Activated B cell treated with CpG ODN at 0.5 μM for 24 hours (primary cell): ENCODE measurements at places on chromosomes 6 and 20. TPM values are rescaled to one million over a fixed set of nuclear protein-coding genes. Genes with fewer than 3 reads are reported as not detected.

NAPB gene
- total RNA-seq, result 5.3 and 7.8 TPM in 2 replicates

RSPH4A gene
- 0.39 and 0.40 TPM in 2 replicates for total RNA-seq

DNA sequence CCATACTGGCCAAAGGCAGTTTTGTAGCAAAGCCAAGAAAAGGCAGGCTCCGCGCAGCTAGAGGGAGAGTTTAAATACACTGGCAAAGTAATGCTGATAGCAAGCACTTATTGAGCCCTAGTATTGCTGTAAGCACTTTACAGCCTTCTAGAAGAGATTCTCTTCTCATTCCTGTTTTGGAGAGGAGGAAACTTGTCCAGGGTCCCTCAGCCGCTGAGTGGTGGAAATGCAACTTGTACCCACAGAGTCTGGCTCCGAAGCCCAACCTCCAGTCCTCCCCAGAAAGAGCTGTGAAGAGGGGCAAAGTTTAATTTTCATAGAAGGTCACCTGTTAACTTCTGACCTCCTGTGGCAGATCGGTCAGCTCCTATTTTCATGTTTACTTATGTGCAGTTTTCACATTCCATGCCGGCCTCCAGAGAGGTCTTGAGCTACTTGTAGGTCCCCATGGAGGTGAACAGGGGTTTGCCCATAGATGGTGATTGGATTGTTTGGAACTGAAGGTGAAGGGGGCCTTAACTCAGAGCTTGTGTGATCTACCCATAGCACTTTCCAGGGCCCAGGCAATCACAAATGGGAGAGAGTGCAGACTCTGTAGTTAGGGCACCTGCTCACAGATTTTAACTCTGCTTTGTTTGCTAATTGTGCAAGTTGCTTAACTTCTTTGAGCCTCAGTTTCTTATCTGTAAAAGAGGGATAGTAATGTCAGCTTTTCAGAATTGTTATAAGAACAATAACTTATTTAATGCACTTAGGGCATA, 70.7 kb downstream of the LYRM2 start:
- DNase-seq, result no peak
- H3K27ac ChIP-seq, result no peak overlapping the region
- no peaks in the 10 kb centered on the region for H3K36me3 ChIP-seq
- no peaks in the 10 kb centered on the region for H3K4me1 ChIP-seq
- no peaks in the 10 kb centered on the region for H3K27me3 ChIP-seq

DNA sequence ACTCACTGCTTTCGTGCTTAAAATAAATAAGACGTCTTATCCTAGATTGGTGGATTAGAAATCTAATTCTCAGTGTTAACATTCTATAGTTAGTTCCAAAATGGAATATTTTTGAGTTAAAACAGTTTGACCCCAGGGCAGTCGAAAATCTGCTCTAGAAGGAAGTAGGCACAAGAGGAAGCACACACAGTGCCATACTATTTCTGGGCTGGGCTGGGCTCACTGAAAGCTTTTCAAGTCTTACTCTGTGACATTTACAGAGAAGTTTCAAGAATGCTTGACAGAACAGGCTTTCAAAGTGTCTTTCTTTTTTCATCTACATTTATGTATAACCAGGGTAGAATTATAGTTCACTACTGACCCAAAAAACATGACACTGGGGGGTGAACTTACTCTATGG, 209.8 kb downstream of the SOD2 start:
- H3K27ac ChIP-seq, result no peak overlapping the region
- H3K36me3 ChIP-seq, result no peaks in the 10 kb centered on the region
- no peak for DNase-seq
- no peaks in the 10 kb centered on the region for H3K4me1 ChIP-seq
- H3K27me3 ChIP-seq, result peaks cover 11% of the 10 kb centered on the region

DYNLT2 gene
- total RNA-seq, result 3.7 and 4.4 TPM in 2 replicates

GRCh38 chr6:14966906-14967711, 278.8 kb upstream of the JARID2 start:
- no peak for DNase-seq
- no peaks in the 10 kb centered on the region for H3K27me3 ChIP-seq
- H3K36me3 ChIP-seq, result no peaks in the 10 kb centered on the region
- no peaks in the 10 kb centered on the region for H3K4me1 ChIP-seq

GRCh38 chr20:6756693-6757595, 10.5 kb upstream of the BMP2 start:
- H3K36me3 ChIP-seq, result no peaks in the 10 kb centered on the region
- no peaks in the 10 kb centered on the region for H3K27me3 ChIP-seq
- no peak overlapping the region for H3K4me3 ChIP-seq

- H3K36me3 ChIP-seq, result no peaks in the 10 kb centered on the region
- H3K4me1 ChIP-seq, result no peaks in the 10 kb centered on the region
- peaks cover under 1% of the 10 kb centered on the region for H3K27me3 ChIP-seq
- no peak for DNase-seq
- H3K27ac ChIP-seq, result no peak overlapping the region
- H3K4me3 ChIP-seq, result no peak overlapping the region
Measured at GRCh38 chr6:139583420-139583819, 209.0 kb upstream of the CITED2 start.

DNA sequence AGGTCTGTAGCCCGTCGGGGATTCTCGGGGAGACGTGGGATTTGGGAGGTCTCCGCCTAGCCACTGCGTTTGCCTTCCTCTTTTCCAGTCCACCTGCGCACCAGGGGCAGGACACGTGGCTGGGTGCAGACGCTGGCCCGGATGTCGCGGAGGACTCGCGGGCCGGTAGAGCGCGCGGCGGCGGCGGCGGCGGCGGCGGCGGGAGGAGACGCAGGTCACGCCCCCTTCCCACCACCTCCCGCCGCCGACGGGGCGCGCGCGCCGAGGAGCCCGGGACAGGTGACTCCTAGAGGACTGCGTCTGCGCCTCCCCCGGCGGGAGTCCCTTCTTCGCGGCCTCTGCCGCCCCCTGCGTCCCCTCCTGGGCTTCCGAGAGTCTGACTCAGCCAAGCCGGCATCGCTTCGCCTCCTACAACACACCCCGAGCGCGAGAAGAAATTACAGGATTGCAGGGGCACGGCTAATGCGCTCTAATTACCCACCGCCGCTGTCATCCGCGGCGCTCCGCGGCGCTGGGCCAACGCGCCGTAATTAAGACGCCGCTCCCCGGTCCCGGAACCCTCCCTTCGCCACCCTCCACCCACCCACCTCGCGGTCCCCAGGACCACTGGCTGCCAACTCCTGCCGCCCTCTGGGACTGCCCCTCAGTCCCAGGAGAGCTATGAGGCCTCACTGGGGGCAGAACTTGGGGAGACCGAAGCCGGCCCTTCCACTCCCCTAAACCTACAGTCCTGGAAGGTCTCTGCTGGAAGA, 124.5 kb downstream of the MRPL14 start:
- no peak overlapping the region for H3K27ac ChIP-seq
- H3K36me3 ChIP-seq, result no peaks in the 10 kb centered on the region
- peaks cover 20% of the 10 kb centered on the region for H3K4me1 ChIP-seq
- H3K4me3 ChIP-seq, result peak overlapping the region; percentile 76
- DNase-seq, result peak; percentile 49

- DNase-seq, result no peak
- H3K36me3 ChIP-seq, result peaks cover 32% of the 10 kb centered on the region
- H3K4me3 ChIP-seq, result peak overlapping the region; percentile 62
- H3K27ac ChIP-seq, result peak overlapping the region; percentile 89
- peaks cover 51% of the 10 kb centered on the region for H3K4me1 ChIP-seq
Measured at GRCh38 chr6:31797588-31797987, 2.0 kb upstream of the VARS1 start.

SLC39A7 gene
- 31.7 and 35.2 TPM in 2 replicates for total RNA-seq

DNA sequence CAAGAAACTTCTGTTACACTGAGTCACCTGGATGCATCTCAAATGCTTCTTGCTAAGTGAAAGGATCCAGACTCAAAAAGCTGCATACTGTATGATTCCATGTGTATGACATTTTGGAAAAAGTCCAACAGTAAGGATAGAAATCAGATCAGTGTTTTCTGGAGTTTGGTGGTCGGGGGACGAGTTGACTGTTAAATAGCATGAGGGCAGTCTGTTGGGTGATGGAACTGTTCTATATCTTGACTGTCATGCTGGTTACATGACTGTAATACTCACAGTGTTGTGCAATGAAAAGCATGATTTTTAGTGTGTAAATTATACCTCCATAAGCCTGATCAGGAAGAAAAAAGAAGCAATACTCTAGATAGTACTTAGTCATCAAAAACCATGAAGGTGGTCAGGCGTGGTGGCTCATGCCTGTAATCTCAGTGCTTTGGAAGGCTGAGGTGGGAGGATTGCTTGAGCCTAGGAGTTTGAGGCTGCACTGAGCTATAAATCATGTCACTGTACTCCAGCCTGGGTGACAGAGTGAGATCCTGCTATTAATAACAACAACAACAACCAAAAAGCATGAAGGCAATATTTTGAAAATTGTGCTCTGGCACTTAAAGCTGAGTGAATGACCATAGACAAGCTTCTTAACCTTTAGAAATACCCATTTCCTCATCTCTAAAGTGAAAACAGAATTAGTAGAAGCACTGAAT, 30.5 kb upstream of the SASH1 start:
- no peak overlapping the region for H3K4me3 ChIP-seq
- H3K4me1 ChIP-seq, result no peaks in the 10 kb centered on the region
- H3K27ac ChIP-seq, result no peak overlapping the region
- no peaks in the 10 kb centered on the region for H3K36me3 ChIP-seq
- peaks cover 5% of the 10 kb centered on the region for H3K27me3 ChIP-seq

DNA sequence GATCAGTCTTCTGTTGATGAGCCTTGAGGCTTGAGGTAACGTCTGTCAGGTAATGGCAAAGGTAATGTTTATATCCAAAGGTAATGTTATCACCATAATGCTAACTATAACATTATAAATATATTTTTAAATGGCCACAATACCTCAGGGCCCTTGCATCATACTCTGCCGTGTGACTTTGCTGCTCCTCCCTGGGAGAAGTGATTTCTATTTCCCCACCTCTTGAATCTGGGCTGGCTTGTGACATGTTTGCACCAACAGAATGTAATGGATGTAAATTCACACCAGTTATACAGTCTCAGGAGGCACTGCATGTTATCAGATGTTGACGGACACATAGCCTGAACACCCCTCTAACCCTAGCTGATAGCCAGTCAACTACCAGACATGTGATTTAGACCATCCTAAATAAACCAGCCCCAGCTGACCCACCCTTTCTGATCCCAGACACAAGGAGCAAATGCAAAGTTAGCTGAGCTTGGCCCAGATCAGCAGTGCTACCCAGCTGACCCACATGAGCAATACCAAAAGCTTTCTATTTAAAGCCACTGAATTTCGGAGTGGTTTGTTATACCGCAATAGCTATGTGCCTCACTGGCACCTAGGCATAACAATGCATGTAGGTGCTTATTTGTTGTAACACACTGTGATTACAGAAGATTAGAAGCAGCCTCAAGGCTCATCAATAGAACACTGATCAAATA, 93.8 kb upstream of the SIRPA start:
- no peak for DNase-seq
- H3K36me3 ChIP-seq, result no peaks in the 10 kb centered on the region
- H3K4me1 ChIP-seq, result peaks cover 25% of the 10 kb centered on the region
- no peak overlapping the region for H3K27ac ChIP-seq
- no peaks in the 10 kb centered on the region for H3K27me3 ChIP-seq

DNA sequence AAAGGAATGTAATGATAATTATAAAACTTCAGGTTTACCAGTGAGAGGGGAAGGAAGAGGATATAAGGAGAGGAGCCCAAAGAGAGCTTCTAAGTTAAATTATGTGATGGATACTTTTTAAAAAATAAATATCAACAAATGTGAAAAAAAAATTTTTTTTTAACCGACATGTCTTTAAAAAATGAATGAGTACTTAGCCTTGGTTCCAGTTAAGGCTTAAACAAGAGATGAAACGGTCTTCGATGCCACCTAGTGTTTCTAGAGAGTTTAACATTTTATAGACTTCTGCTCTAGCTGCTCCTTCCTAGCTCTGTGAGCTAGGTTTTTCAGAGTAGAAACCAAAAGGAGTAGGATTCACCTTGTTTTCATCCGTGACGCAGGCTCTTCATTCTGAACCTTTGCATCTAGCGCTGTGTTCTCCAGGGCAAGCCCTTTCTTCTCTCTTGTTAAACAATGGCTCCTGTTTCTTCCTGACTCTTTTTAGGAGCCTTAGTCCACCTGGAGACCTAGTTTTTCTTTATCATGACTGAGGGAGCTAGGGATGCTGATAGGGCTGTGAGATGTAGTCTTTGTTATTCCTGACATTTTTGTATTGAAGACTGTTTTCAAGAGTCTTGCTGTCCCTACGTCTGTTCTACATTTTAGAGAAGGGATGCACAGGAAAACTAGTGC, 42.4 kb upstream of the GNRH2 start:
- H3K4me1 ChIP-seq, result no peaks in the 10 kb centered on the region
- no peak for DNase-seq
- H3K36me3 ChIP-seq, result peaks cover 30% of the 10 kb centered on the region
- H3K4me3 ChIP-seq, result no peak overlapping the region
- H3K27me3 ChIP-seq, result no peaks in the 10 kb centered on the region

DNA sequence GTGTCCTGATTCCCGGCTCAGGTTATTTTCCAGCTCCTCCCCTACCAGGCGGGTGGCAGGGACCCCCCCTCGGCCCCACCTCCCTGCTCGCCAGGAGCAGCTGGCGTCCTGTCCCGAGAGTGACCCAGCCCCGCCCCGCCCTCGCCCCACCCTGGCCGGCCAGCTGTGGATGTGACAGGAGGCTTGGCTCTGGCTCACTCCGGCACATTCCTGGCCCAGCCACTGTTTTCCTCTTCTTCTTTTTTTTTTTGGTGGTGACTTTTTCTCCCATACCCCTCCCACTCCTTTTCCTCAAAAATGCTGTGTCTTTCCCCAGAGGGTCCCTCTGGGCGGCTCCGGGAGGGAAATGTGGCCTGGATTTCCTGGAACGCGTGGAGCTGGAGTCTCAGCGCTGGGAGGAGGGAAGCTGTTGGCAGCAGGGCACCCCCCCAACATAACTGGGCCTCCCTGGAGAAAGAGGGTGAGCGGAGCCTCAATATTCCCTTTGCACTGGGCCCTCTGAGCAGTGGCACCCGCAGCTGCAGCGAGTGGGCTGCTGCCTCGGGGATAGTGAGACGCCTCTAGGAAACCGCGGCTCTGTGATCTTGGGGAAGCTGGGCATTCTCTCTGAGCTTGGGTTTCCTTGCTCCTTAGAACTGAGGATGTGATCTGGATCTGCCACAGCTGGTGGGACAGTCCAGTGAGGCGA, 28.3 kb upstream of the CSNK2A1 start:
- H3K36me3 ChIP-seq, result no peaks in the 10 kb centered on the region
- no peaks in the 10 kb centered on the region for H3K4me1 ChIP-seq
- no peak overlapping the region for H3K27ac ChIP-seq
- DNase-seq, result no peak
- H3K27me3 ChIP-seq, result peaks cover 35% of the 10 kb centered on the region
- no peak overlapping the region for H3K4me3 ChIP-seq

DNA sequence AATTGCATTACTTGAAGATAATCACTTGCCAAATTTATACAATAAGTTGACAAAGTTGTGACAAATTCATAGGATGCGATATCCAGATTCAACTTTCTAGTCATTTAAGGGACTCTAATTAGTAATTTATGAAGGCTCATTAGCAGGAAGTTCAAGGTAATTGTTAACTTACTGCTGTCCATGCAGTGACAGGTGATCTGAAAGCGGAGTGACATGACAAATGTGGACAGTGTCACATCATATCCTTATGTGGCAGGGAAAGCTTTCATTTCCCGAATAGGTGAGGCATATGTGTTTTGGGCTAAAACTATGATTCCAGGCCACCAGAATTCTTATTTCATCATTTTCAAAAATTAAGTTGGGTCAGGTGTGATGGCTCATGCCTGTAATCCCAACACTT, 115.9 kb upstream of the BMP2 start:
- DNase-seq, result no peak
- no peaks in the 10 kb centered on the region for H3K27me3 ChIP-seq
- no peak overlapping the region for H3K27ac ChIP-seq
- no peaks in the 10 kb centered on the region for H3K4me1 ChIP-seq
- no peak overlapping the region for H3K4me3 ChIP-seq
- H3K36me3 ChIP-seq, result no peaks in the 10 kb centered on the region
